ENCODE measurements at places on chromosomes 3 and 15.

DNA sequence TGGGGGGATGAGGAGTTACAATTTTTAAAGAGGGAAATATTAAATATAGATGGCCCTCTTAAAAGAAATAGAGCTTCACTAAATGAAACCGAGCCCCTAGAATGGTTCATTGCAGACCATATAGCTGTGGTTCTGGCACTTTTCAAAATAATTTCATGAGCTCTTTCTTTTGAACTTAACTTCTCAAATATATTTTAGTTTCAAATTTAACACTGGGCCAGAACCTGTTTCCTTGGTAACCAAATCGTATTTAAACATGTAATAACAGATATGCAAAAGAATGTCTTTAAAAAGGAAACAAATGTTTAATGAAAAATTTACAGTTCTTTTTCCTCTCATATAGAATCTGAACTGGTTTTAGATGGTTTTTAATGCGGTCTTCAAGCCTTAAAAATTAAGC, 20.1 kb downstream of the ZBTB38 start:
- no peak for DNase-seq

DNA sequence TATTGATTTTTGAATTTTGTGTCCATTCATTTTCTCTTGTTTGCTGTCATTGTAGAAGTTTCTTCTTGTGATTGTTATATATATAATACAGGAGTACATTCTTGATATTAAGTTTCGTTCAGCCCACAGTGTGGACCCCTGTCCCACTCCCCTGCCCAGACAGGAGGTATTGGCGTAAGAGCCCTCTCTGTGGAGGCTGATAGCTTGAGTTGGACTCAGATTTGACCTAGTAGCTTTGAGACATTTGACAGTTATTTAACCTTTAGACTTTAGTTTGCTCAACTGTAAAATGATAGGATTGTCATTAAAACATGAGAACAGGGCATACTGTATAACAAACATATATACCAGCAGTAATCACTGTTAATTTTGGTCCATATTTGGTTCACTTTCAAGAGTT, 27.1 kb downstream of the GPR171 start:
- DNase-seq = no peak

DNA sequence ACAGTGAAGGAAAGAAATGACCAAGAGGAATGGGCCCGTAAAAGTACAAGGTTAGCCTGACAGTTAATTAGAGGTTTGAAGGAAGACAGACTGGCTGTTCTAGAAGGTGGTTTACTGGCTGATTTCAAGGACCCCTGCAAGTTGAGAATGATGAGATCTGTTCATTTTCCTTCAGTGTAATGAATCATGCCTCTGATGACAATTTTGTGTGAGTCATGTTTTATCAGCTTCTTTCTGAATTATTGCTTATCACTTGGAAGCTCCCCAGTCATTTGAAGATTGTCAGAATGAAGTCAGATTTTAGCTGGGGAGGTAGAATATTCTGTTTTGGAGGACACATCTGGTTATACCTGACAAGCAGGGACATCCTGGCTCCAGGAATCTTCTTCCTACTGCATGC, 50.6 kb downstream of the DRD3 start:
- DNase-seq = no peak

GRCh38 chr3:5055357-5056110, 66.6 kb upstream of the ARL8B start:
- no peak for DNase-seq

- no peak for DNase-seq
Measured at GRCh38 chr15:92656089-92656488, 514 bp upstream of the FAM174B start.
